H7 (cell line): ENCODE measurements at places on chromosomes 4 and X. TPM values are rescaled to one million over a fixed set of nuclear protein-coding genes. Genes with fewer than 3 reads are reported as not detected.

The LIN54 gene
- 11.4 and 13.0 TPM in 2 replicates for total RNA-seq

The RAB39B gene
- 3.6 and 4.4 TPM in 2 replicates for total RNA-seq

DNA sequence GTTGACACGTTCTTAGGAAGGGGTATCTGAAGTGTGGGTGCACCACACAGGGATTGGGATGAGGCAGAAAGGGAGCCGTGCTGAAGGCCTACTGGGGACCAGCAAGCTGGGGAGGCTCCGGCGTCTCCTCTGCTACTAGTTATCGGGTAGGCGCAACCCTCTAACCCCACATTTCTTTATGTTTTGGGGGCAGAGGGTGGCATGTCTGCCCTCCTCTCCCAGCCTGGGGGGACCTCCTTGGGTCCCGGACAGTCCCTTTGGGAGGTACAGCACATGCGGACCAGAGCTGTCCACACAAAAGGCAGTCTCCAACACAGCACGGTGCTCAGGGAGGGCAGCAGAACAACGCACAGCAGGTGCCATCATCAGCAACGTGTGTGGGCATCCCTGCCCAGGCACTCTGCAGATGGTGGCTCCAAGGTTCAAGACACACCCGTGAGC is 33.2 kb downstream of the WDR1 start:
- DNase-seq, result no peak

The IL2 gene
- total RNA-seq, result not detected in 2 replicates

DNA sequence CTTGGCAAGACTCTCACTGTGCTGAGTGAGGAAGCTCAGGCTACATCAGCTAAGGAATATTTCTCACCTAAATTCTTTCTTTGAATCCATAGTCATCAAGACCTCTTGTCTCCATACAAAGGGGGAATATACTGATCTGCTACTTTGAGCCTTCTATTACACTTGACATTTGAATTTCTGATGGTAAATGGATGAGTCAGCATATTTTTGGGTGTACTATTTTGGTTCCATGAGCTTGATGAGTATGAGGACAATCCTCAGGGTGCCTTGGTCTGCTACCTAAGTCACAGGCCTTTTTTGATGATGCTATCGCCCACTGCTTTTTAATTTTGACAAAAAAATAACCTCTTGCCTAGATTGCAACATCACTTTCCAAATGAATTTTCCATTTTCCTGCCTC is 415.7 kb downstream of the PPP1R2C start:
- no peak for DNase-seq

The VCX3A gene
- 0.26 and 0.35 TPM in 2 replicates for total RNA-seq

The SGMS2 gene
- total RNA-seq, result 0.17 and 0.37 TPM in 2 replicates

The HSD17B13 gene
- total RNA-seq, result 0.11 and 0.14 TPM in 2 replicates

The XAGE2 gene
- total RNA-seq, result not detected in 2 replicates

DNA sequence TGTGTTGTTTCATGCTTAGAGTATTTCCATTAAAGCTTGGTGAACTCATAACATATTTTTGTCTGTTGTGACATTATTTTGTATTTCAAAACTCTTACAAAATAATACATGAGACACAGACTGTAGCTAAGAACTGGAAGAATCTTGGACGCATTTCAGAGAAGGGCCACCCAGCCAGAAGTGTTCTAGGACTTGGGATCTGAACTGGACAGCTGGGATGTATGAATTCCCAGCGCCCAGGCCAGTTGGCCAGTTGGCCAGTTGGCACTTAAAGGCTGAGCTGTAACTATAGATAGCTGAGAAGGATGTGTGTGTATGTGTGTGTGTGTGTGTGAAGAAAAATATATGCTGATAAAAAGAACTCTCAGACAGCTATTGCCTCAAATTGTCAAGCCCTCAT is 193.4 kb upstream of the GPR101 start:
- DNase-seq, result no peak

GRCh38 chr4:54837576-54838140 is 179.9 kb downstream of the KIT start:
- no peak for DNase-seq

The BMX gene
- total RNA-seq, result not detected in 2 replicates

The VCX gene
- total RNA-seq, result not detected in 2 replicates

- peak; percentile 92 for DNase-seq
Measured at GRCh38 chr4:1019729-1020470, 8.5 kb downstream of the FGFRL1 start.

The MMGT1 gene
- total RNA-seq, result 15.5 and 17.4 TPM in 2 replicates
